Body of pancreas (tissue), 4 donors: ENCODE measurements at places on chromosomes 4 and X. TPM values are rescaled to one million over a fixed set of nuclear protein-coding genes. Genes with fewer than 3 reads are reported as not detected.

Gene SLC9A7
- total RNA-seq = 7.6 TPM

Gene MAGEB10
- not detected for total RNA-seq

DNA sequence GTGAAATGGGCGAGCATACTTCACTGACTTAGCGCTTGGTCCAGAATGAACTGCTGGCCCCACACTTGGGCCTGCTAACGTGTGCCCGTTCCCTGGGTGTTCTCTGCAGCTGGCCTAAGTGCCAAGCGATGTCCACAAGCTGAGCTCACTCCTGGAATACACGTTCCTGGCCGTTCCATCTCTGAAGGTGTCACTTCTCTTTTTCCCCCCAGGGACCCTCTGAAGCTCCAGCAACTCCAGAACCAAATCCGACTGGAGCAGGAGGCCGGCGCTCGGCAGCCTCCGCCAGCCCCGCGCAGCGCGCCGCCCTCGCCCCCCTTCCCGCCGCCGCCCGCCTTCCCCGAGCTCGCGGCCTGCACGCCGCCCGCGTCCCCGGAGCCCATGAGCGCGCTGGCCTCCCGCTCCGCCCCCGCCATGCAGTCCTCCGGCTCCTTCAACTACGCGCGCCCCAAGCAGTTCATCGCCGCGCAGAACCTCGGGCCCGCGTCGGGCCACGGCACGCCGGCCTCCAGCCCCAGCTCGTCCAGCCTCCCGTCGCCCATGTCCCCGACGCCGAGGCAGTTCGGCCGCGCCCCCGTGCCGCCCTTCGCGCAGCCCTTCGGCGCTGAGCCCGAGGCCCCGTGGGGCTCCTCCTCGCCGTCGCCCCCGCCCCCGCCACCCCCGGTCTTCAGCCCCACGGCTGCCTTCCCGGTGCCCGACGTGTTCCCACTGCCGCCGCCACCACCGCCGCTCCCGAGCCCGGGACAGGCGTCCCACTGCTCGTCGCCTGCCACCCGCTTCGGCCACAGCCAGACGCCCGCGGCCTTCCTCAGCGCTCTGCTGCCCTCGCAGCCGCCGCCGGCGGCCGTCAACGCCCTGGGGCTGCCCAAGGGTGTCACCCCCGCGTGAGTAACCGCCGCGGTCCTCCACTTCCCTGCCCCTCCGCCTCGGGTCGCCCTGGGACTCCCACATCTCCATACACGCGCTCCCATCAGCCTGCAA is 132.3 kb downstream of the CBR4 start:
- no peaks in the 10 kb centered on the region for H3K36me3 ChIP-seq
- no peaks in the 10 kb centered on the region for H3K27me3 ChIP-seq
- H3K4me3 ChIP-seq = no peak overlapping the region
- peaks cover 19% of the 10 kb centered on the region for H3K4me1 ChIP-seq

- no peak for DNase-seq
- no peaks in the 10 kb centered on the region for H3K27me3 ChIP-seq
- H3K36me3 ChIP-seq = no peaks in the 10 kb centered on the region
- peaks cover 21% of the 10 kb centered on the region for H3K4me1 ChIP-seq
Observed at GRCh38 chr4:139809757-139810140, 144.1 kb downstream of the MGST2 start.

GRCh38 chr4:26993539-26993938 is 132.9 kb downstream of the STIM2 start:
- no peaks in the 10 kb centered on the region for H3K36me3 ChIP-seq
- DNase-seq = no peak
- H3K27me3 ChIP-seq = no peaks in the 10 kb centered on the region
- H3K4me3 ChIP-seq = no peak overlapping the region
- no peak overlapping the region for H3K27ac ChIP-seq

GRCh38 chr4:5373327-5373726 is 322.0 kb downstream of the STK32B start:
- no peaks in the 10 kb centered on the region for H3K36me3 ChIP-seq
- H3K27ac ChIP-seq = no peak overlapping the region
- H3K4me3 ChIP-seq = no peak overlapping the region
- no peaks in the 10 kb centered on the region for H3K27me3 ChIP-seq
- DNase-seq = no peak
